GM23248 (cell line): ENCODE measurements at places on chromosomes 2 and 18. TPM values are rescaled to one million over a fixed set of nuclear protein-coding genes. Genes with fewer than 3 reads are reported as not detected.

GRCh38 chr2:196170213-196170605 lies 1.2 kb downstream of the STK17B start:
- H3K36me3 ChIP-seq: no peaks in the 10 kb centered on the region
- peaks cover 40% of the 10 kb centered on the region for H3K4me1 ChIP-seq
- DNase-seq: peak; percentile 69

- H3K27me3 ChIP-seq: no peaks in the 10 kb centered on the region
- no peak overlapping the region for H3K4me3 ChIP-seq
- H3K4me1 ChIP-seq: no peaks in the 10 kb centered on the region
- H3K27ac ChIP-seq: no peak overlapping the region
- no peaks in the 10 kb centered on the region for H3K36me3 ChIP-seq
Observed at GRCh38 chr2:103427567-103427966, 665.7 kb downstream of the TMEM182 start.

The CXCR4 gene
- total RNA-seq: not detected in 2 replicates

DNA sequence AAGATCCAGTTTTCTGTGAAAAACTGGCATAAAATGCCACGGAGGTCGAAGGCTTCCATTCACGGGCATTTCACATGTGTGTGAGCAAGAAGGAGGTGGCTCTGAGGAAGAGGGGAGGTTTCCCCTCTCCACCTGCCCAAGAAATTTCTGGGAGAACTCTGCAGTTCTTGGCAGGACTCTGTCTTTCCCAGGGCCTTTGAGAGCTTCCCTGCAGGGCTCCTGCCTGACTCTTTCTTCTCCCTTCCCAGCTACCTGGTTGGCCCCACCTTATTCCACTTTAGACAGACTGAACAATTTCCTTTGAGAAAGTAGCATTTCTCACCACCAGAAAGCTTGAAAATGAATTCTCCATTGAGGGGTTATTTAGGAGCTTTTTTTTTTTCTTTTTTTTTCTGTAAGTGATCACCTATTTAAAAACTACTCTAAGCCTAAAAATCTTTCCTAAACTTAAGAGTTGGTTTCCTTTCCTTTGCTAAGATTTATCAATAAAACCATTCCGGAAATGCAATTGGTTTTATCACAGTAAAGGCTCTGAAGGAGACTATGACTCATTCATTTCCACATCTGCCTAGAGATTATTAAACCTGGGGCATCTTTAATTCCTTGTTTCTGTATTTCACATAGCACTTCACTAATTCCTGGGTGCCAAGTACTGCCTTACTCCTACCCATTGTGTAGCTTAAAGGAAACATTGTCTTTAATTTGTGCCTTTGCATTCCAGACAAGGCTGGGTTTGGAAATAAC lies 59.3 kb downstream of the UNC80 start:
- H3K36me3 ChIP-seq: no peaks in the 10 kb centered on the region
- no peak overlapping the region for H3K27ac ChIP-seq
- H3K4me3 ChIP-seq: no peak overlapping the region

GRCh38 chr2:111702119-111702803 lies 181.7 kb downstream of the ANAPC1 start:
- DNase-seq: peak; percentile 77
- H3K36me3 ChIP-seq: no peaks in the 10 kb centered on the region
- no peak overlapping the region for H3K27ac ChIP-seq
- peaks cover 1% of the 10 kb centered on the region for H3K27me3 ChIP-seq
- no peak overlapping the region for H3K4me3 ChIP-seq
- peaks cover 38% of the 10 kb centered on the region for H3K4me1 ChIP-seq

The MTERF4 gene
- 21.0 and 39.8 TPM in 2 replicates for total RNA-seq

DNA sequence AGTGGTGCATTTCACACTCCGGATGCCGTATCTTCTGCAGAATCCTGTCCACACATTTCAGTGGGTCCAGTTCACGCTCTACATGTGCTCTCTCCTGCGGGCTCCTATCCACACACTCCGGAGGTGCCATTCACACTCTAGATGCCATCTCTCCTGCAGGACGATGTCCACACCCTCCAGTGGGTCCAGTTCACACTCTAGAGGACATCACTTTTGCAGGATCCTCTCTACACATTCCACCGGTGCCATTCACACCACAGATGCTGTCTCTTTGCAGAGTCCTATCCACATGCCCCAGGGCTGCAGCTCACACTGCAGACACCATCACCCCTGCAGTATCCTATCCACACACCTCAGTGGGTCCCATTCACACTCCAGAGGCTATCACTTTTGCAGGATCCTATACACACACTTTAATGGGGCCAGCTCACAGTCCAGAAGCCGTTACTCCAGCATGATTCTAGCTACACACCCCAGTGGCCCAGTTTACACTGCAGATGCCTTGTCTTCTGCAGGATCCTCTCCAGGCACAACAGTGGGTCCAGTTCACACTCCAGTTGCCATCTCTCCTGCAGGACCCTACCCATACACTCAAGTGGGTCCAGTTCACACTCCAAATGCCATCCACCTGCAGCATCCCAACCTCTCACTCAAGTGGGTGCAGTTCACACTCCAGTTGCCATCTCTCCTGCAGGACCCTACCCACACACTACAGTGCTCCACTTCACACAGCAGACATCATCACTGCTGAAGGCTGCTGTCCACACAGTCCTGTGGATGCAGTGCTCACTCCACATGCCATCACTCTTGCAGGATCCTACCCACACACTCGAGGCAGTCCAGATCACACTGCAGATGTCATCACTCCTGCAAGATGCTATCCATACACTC lies 2.1 kb upstream of the PXDN start:
- H3K36me3 ChIP-seq: no peaks in the 10 kb centered on the region
- no peak overlapping the region for H3K4me3 ChIP-seq
- H3K27ac ChIP-seq: no peak overlapping the region
- DNase-seq: no peak
- no peaks in the 10 kb centered on the region for H3K4me1 ChIP-seq
- no peaks in the 10 kb centered on the region for H3K27me3 ChIP-seq

- H3K27me3 ChIP-seq: no peaks in the 10 kb centered on the region
- H3K36me3 ChIP-seq: no peaks in the 10 kb centered on the region
- no peak overlapping the region for H3K4me3 ChIP-seq
- no peak overlapping the region for H3K27ac ChIP-seq
- no peaks in the 10 kb centered on the region for H3K4me1 ChIP-seq
- DNase-seq: no peak
Observed at GRCh38 chr2:168330624-168331423, 83.4 kb upstream of the STK39 start.

DNA sequence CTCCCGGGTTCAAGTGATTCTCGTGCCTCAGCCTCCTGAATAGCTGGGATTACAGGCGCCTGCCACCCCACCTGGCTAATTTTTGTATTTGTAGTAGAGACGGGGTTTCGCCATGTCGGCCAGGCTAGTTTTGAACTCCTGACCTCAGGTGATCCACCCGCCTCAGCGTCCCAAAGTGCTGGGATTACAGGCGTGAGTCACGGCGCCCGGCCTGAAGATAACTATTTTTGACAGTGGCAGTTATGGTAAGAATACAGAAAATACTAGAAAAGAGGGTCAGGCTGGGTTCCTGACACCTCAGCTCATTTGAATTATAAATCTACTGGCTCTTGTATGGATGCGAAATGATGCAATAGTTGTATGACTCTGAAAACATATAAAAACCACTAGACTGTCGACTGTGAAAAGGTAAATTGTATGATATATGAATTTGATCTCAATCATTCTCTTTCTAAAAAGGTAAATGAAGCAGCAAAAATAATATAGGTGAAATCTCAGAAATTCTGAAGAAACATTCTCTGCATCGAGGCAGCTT lies 11.1 kb upstream of the DGKD start:
- DNase-seq: no peak
- no peak overlapping the region for H3K4me3 ChIP-seq
- no peaks in the 10 kb centered on the region for H3K36me3 ChIP-seq
- H3K27ac ChIP-seq: no peak overlapping the region

- peaks cover 19% of the 10 kb centered on the region for H3K27me3 ChIP-seq
- DNase-seq: no peak
- no peak overlapping the region for H3K27ac ChIP-seq
- no peaks in the 10 kb centered on the region for H3K36me3 ChIP-seq
- H3K4me3 ChIP-seq: no peak overlapping the region
Observed at GRCh38 chr2:233084488-233084887, 24.3 kb downstream of the INPP5D start.

DNA sequence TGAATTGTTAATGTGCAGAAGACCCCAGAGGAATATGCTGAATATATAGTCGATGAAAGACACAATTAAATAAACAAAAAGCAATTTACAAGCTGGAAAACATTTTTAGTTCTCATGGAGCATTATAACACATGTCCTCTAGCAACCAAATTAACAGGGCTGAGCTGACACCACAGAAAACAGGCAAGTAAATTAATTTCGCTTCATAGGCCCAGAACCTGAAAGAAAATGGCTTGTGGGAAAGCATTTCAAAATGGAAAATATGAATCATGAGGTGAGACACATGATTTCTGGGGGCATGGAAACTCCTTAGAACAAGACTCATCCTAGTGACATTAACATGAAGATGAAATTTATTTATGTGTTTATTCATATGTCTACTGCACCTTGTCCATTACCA lies 25.0 kb upstream of the RNF152 start:
- peaks cover 6% of the 10 kb centered on the region; the same call in 1 of the 2 replicates for H3K4me1 ChIP-seq
- peak; percentile 30 for DNase-seq
- H3K27me3 ChIP-seq: no peaks in the 10 kb centered on the region

DNA sequence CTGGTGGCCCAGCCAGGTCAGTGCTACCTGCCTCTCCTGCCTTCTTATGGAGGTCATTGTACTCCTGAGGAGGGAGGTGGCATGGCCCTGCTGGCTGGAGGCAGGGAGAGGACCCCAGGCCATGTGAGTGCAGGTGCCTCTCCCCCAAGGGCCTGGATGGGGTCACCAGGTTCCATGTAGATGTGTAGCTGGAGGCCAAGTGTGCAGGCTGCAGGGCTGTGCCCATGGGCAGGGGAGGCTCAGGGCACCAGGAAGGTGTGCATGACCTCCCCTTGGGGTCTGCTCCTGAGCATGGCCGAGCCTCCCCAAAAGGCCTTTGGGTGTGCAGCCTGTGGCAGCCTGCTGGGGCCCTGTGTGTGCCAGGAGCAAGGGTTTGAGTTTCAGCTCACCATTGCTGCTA lies 128.1 kb upstream of the HDAC4 start:
- H3K27me3 ChIP-seq: 0 out of 2 replicates have a peak, but pooled peaks cover 4% of the 10 kb centered on the region
- no peaks in the 10 kb centered on the region for H3K36me3 ChIP-seq
- no peak for DNase-seq
- no peak overlapping the region for H3K4me3 ChIP-seq
- no peak overlapping the region for H3K27ac ChIP-seq

DNA sequence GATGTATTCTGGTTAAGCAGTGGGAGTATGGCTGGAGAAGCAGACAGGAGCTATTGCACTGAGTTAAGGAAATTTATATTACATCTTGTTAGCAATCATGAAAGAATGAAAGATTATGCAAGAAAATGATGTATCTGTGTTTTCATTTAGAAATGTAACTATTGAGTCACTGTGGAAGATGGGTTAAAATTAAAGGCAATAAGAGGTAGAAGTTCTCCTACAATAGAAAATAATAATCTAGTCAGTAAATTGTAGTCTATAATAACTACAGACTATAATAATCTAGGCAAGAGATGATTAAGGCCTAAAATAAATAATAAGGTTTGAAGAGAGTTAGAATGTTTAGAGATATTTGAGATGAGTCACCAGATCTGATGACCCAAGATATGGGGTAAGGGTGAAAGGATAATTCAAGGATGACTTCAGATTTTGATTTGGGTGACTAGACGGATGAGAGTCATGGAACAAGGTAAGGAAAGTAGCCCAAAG lies 371.9 kb upstream of the KCNH7 start:
- H3K4me1 ChIP-seq: peaks cover 26% of the 10 kb centered on the region
- H3K27me3 ChIP-seq: no peaks in the 10 kb centered on the region
- DNase-seq: peak; percentile 79
- H3K27ac ChIP-seq: peak overlapping the region; percentile 50
- H3K4me3 ChIP-seq: no peak overlapping the region
- no peaks in the 10 kb centered on the region for H3K36me3 ChIP-seq

GRCh38 chr18:41959045-41959444 lies 4.0 kb downstream of the PIK3C3 start:
- peaks cover 57% of the 10 kb centered on the region for H3K36me3 ChIP-seq
- peaks cover 14% of the 10 kb centered on the region; the same call in 1 of the 2 replicates for H3K4me1 ChIP-seq
- H3K27ac ChIP-seq: no peak overlapping the region
- no peak for DNase-seq
- no peak overlapping the region for H3K4me3 ChIP-seq

DNA sequence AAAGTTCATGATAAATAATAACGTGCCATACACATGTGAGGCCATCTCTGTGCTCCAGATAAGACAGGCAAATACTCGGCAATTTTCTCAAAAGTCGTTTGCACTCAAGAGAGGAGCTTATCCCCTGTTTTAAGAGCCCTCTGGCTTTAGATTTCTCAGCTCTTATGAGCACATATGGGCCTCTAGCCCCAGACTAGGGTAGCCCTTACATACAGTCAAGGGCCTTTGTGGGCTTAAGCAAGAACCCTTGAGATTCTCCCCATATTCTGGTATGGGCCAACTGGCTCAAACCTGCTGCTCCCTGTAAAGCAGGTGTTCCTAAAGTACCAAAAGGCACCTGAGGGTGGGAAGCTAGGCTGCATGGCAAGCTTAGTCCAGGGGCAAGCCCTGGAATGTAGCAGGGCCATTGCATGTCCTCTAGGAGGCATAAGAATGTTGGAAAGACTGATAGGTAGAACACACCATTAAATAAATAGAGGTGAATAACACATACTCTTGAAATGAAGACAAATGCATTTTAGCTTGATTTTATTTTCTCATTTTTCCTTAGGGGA lies 66.1 kb downstream of the FASTKD2 start:
- no peak for DNase-seq
- no peak overlapping the region for H3K27ac ChIP-seq
- H3K4me1 ChIP-seq: no peaks in the 10 kb centered on the region
- H3K4me3 ChIP-seq: no peak overlapping the region
- no peaks in the 10 kb centered on the region for H3K27me3 ChIP-seq

The MC2R gene
- total RNA-seq: not detected in 2 replicates

- no peaks in the 10 kb centered on the region for H3K36me3 ChIP-seq
- H3K4me1 ChIP-seq: peaks cover 13% of the 10 kb centered on the region
- H3K4me3 ChIP-seq: no peak overlapping the region
Observed at GRCh38 chr2:197306696-197307040, 3.9 kb downstream of the ANKRD44 start.

GRCh38 chr18:27010784-27011183 lies 145.3 kb upstream of the AQP4 start:
- H3K4me3 ChIP-seq: no peak overlapping the region
- H3K4me1 ChIP-seq: no peaks in the 10 kb centered on the region
- DNase-seq: no peak
- no peaks in the 10 kb centered on the region for H3K27me3 ChIP-seq
- no peaks in the 10 kb centered on the region for H3K36me3 ChIP-seq

- peak; percentile 72 for DNase-seq
- no peaks in the 10 kb centered on the region for H3K27me3 ChIP-seq
- no peak overlapping the region for H3K27ac ChIP-seq
- no peaks in the 10 kb centered on the region for H3K4me1 ChIP-seq
- no peak overlapping the region for H3K4me3 ChIP-seq
- no peaks in the 10 kb centered on the region for H3K36me3 ChIP-seq
Observed at GRCh38 chr2:173021939-173022371, 53.7 kb upstream of the MAP3K20 start.

- no peaks in the 10 kb centered on the region for H3K4me1 ChIP-seq
- DNase-seq: no peak
- no peaks in the 10 kb centered on the region for H3K36me3 ChIP-seq
- H3K4me3 ChIP-seq: no peak overlapping the region
- no peak overlapping the region for H3K27ac ChIP-seq
- H3K27me3 ChIP-seq: peaks cover 16% of the 10 kb centered on the region
Observed at GRCh38 chr2:42788478-42788793, 3.9 kb downstream of the HAAO start.

- H3K4me3 ChIP-seq: no peak overlapping the region
- H3K27ac ChIP-seq: peak overlapping the region; percentile 87
- H3K27me3 ChIP-seq: no peaks in the 10 kb centered on the region
- H3K36me3 ChIP-seq: no peaks in the 10 kb centered on the region
Observed at GRCh38 chr2:17643031-17643615, 102.6 kb downstream of the VSNL1 start.
